ENCODE measurements at places on chromosomes 1 and 21. TPM values are rescaled to one million over a fixed set of nuclear protein-coding genes. Genes with fewer than 3 reads are reported as not detected.

DNA sequence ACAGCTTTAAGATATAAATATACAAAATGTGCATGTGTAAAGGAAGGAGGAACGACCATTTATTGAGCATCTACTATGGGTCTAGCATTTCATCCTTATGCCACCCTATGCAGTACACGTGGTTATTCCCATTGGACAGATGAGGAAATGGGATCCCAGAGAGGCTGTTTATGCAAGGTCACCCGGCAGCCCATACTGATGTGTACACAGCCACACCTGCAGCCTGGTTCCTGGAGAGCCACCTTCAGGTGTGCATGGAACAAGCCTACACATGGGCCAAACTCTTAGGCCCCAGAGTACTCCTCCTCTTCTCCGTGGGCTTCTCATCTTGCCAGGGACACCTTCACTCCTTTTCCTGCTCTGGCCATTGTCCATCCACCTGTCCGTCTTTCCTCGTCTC lies 108.8 kb downstream of the PAX7 start:
- no peak for DNase-seq

- DNase-seq: no peak
Observed at GRCh38 chr1:58158506-58159433, 387.8 kb downstream of the OMA1 start.

- DNase-seq: no peak
Observed at GRCh38 chr1:113405573-113405972, 15.3 kb downstream of the MAGI3 start.

GRCh38 chr1:49971088-49971487 lies 52.7 kb downstream of the AGBL4 start:
- no peak for DNase-seq

- DNase-seq: no peak
Observed at GRCh38 chr1:26094076-26094669, 17.5 kb upstream of the PDIK1L start.

GRCh38 chr1:17335821-17336710 lies 28.1 kb downstream of the PADI4 start:
- peak; percentile 9 for DNase-seq

- no peak for DNase-seq
Observed at GRCh38 chr1:162629651-162630050, 2.6 kb upstream of the DDR2 start.

DNA sequence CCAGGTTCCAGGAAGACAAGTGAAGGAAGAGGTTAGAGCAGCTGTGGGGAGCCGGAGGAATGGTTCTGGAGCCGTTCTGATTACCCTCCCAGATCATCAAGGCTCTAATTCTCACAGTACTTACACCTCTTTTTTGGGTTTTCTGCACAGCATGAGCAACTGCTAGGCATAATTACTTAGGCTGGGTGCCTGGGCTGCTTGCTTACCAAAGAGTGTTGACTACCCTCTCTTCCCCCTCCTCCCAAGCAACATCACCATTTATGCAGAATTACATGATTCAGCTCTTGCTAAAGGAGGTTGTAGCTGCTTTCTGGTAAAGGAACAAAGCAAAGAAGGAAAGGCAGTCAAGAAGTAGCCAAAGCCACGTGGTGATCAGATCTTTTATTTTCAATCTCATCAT lies 397.2 kb downstream of the KCNH1 start:
- DNase-seq: no peak

- peak; percentile 52 for DNase-seq
Observed at GRCh38 chr1:41810446-41810845, 108.3 kb downstream of the HIVEP3 start.

DNA sequence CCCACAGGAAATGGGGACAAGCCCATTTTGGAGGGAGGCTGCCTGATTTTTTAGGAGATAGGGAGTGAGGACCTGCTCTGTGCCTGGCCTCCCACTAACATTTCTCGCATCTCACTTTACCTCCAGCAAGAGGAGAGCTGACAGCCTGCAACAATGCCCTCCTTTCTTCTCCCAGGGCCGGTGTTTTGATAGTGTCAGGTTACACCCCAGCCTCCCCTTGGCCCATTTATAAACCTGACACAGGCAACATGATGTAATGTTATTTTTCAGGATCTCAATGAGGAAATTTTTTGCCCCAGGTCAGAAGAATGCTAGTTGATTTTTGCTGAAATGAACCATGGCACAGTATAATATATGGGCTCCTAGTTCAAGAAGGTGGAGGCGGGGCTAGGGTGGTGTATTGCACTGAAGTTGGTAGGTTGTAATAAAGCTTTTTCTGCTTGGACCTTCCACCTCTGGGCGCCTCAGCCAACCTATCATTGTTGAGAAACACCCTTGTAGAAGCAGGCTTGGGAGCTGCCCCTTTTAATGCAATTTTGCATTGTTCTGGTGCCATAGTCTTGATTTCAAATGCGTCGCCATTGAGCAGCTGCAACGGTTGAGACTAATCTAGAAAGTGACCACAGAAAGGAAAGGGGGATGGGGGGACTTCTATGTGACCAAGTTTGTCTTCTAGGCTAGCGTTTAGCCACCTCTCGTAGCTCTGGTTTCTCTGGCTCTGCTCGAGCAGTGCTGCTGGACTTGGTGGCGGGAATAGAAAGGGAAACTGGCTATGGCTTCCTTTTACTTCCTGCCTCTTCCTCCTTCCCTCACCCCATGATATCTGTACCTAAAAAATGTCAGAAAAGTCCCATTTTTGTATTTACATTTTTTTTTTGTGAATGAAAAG lies 53.0 kb downstream of the PBX1 start:
- DNase-seq: no peak

FAM72C gene
- polyA plus RNA-seq: 2.9 TPM

DNA sequence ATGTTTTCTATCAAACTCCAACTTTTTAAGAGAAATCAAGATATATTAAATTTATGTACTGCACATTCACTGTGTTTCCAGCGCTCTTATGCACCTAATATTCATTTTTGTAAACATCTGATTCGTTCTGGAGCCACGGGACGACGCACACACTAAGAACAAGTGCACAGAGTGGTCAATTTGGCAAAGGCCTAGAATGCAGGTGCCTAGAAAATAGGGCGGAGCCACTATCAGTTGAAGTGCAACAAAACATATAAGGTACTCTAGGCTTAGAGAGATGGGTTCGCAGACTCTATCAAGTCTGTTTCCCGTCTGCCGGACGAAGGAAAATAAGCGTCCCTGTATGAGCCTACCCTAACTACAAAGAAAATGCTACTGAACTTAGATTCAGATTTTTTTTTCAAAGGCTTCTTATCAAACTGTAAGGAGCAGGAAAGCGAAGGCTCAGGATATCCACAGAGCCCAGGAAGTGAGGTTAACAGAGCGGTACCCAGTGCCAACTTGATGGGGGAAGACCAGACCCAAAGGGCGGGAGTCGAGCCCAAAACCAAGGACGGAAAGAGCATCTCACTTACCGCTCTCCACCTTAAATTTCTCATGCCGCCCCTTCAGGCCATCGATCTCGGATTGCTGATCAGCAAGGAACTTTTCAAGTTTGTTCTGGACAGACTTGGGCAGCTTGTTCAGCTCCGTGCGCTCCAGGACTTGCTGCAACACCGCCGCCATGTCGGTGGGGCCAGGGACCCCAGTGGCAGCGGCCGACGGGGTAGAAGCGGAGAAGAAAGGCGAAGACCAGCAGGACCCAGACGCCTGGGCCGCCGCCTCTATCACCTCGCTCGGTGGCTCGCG lies 526 bp downstream of the TPR start:
- no peak for DNase-seq

GRCh38 chr1:144101397-144102045 lies 129.7 kb upstream of the FAM72C start:
- DNase-seq: no peak

MAP10 gene
- 6.3 TPM for polyA plus RNA-seq

DNA sequence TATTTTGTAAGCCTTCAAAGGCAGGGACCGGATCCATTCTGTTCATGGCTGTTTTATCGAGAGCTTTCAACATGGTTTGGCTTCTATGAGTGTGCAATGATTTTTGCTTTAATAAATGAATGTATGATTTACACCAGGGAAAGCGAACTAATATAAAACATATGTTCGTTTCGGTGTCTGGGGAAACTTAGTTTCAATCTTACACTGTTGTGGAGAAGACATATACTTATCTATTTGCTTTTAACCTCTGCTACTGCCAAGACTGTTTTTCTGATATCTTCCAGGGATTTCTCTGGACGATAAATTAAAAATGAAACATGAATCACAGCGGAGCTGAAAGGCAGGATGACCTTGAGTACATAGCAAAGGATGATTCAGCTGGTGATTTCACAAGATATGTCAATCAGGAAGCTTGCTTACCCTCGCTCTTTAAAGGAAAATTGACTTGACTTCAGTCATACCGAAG lies 14.7 kb upstream of the CYYR1 start:
- peak; percentile 37 for DNase-seq

PPIAL4G gene
- polyA plus RNA-seq: 0.07 TPM

- no peak for DNase-seq
Observed at GRCh38 chr1:67193704-67194103, 27.4 kb downstream of the IL23R start.

DNA sequence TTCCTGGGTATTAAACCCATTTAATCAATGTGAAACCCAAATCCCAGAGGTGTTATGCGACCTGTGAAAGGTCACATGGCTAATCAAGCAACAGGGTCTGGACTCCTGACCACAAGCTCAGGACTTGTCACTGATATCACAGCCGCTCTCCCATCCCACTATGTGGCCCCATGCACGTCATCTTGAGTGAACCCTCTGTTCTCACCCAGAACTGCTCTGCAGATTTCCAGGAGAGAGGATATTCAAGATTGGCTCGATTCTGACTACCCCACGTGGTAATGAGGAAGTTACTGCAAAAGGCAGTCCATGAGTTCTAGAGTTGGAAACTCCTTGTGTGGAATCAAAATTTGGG lies 173.5 kb upstream of the ETV3 start:
- no peak for DNase-seq

DNA sequence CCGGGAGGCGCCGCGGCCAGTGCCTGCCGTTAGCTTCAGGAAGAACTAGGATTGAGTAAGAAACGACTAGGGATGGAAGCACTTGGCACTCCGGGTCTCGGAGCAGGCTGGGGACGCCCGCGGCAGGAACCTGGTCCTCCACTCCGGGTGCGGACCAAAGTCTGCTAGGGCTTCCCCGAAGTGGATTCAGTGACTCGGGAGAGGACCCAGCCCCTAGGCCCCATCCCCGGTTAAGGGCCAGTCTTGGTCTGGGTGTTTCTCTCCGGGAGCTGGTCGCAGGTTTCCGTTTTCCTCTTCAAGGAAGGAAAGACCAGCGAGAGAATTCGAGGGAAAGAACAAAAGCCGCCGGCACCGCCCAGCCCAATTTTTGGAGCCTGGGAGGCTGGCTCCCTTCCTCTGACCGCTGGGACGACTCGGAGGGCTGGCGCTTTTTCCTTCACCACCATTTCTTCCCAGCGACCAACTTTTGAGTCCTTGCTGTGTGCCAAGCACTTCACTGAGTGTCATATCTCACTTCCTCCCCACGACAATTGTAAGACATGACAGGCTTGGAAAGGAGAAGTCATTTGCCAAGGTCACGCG lies 16.8 kb upstream of the STMN1 start:
- no peak for DNase-seq

- no peak for DNase-seq
Observed at GRCh38 chr1:42952303-42953001, 6.2 kb downstream of the SLC2A1 start.

DNA sequence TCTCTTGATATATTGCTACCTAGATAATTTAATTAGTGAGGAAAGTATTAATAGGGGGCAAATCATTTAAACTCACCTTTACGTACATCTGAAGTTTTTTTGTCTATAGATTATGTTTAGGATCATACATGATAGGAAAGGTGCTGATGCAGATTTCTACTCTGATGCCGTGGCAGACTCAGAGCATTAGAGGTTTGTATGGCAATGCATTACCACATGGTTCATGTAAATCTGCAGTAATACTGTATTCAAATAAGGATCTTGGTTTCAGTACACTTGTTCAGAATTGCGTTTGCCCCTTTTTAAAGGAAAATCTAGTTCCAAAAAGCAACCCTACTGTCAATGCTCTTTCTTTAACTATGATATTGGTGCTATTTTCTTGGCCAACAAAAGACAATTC lies 288.3 kb downstream of the PTPRC start:
- no peak for DNase-seq

DNA sequence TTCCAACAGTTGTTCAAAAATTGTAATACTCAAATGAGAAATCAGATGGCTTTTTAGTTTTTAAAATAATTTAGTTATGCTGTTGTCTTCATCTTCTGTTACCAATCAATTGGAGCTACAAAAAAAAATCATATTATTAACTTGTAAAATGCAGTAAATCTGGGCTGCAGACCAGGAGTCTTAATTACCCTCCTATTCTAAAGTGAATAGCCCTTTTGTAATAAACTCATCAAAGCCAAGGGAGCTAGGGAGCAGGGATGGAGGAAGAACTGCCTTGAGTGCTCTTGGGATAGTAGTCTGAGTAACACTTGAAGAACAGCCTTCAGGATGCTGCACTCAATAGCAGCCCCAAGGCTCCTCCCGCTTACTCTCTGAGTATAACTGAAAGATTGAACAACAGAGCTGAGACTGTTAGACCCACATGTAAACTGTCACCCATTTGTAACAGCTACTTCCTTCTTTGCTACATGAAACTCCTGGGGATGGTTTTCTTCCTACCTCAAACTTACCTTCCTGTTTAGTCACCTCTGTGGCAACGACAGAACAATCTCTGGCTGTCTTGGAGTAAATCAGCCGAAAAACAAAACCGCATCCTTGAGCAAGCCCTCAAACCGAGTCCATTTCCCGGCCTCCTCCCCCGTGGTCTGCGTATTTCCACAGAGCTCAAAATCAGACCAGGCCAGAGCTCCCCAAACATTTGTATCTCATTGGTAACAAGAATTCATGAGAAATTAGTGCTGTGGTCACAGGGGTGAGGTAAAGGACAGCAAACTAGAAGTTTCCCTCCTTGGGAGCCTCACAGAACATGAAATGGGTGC lies 55.9 kb downstream of the CD58 start:
- DNase-seq: no peak

DNA sequence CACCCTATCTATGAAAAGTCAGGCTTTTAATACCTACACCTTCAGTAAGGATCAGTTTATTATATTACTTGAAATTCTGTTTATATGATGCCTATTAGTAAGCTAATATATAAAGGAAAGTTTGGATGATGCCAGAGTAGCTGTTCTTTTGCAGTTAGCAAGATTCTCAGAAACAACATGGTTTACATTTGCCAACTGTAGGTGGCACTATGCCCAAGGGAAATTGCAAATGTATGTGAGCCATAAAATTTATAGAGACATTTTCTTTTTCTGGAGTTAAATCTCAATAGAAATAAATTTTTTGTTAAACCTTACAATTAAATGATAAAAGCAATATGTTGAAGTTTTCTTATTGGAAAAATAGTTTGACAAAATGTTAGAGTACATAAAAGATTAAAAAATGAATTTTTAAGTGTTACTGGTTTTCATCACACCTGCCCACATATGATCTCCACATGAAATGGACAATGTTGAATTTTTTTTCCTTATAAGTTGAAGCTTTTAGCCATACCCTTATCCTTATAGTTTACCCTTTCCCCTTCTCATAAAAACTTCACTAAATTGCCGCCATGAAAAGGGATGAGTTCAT lies 32.1 kb upstream of the EPHX4 start:
- DNase-seq: peak; percentile 38

IL20 gene
- not detected for polyA plus RNA-seq

DNA sequence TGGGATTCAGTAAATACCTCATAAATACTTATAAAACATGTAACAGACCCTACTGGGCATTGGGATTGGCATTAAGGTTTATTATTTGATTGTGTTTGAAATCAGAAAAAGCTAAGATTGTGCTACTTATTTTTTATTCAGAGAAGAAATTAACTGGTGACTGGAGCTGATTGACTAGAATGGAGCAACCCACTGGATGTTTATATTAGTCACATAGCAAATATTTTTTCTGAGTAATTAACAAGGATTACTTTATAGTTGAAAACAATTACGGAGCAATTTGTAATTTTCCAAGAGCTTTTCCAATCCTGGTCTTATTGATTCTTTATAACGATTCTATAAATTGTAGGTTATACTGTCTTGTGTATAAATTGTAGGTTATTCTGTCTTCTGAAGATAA lies 208.7 kb downstream of the HLX start:
- no peak for DNase-seq
